Activated CD4-positive, alpha-beta T cell treated with anti-CD3 and anti-CD28 coated beads for 24 hours (primary cell): ENCODE measurements at places on chromosomes 4 and X.

DNA sequence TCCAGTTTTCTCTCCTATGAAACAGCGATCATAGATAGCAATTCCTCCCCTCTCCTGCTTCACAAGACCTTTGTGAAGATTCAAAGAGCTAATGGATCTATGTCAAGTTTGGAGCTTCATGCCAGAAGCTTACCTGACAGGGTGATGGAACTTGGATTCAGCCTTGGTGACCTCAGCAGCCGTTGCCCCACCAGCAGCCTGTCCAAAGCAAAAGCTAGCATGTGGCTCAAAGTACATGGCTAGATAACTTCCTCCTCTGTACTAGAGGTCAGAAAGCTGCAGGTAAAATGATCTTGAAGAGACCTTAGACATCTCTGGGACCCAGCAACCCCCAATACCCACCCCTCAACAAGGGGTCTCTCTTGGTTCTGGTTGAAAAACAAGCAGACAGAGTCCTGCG, 1.8 kb downstream of the RIPPLY1 start:
- DNase-seq, result no peak

DNA sequence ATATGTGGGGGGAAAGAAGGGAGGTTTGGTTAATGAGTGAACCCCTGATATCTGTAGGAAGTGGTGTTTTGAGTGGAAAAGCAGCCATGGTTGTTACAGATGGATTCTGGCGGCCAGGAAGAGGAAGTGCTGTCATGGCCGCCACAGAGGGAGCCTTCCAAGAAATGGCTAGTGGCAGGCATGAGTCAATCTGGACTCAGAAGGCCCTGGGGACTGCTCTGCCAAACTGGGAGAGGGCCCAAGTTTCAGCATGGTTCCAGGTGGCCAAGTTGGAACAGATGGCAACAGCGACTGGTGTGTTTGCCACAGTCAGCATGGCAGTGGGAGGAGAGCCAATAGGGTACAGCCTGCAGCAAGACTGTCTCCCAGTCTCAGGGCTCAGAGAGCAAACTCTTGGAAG, 32.5 kb downstream of the ETDB start:
- DNase-seq, result no peak

GRCh38 chr4:1152290-1152689, 20.1 kb downstream of the SPON2 start:
- no peak for DNase-seq

DNA sequence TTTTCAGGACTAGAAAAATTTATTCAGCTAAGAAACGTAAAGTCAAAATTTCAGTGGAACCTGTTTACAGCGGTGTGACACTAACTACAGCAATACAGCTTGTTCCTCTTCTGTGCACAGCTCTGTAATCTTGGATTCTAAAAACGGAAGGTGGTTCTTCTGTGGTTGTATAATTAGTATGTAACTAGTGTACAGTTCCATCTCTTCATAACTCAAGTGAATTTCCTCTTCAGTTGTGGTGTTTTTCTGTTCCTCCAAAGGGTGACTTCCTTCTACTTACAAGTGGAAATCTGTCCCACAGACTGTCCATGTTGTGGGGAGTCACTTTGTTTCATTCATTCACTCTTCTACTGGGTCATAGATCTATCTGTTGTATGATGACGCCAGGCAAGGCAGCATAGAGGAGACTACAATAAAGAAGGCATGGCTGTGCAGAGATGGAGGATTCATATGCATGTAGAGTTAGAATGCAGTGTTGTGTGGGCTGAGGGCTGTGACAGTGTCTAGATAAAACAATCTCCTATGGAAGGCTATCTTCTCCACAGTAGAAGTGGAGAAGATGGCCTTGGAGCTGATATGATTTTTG, 5.4 kb downstream of the DAPP1 start:
- no peak for DNase-seq

- no peak for DNase-seq
These were observed 73.5 kb downstream of the WDR19 start for GRCh38 chr4:39255871-39256270.

- DNase-seq, result no peak
These were observed 51.8 kb downstream of the TASL start for GRCh38 chrX:30525732-30526131.

- no peak for DNase-seq
These were observed 116.4 kb upstream of the LSM6 start for GRCh38 chr4:146059151-146059550.

- DNase-seq, result no peak
These were observed 315.3 kb upstream of the HS3ST1 start for GRCh38 chr4:11743976-11744375.

GRCh38 chrX:131955099-131955777, 67.9 kb upstream of the STK26 start:
- no peak for DNase-seq

GRCh38 chr4:123787512-123788080, 391.0 kb downstream of the SPRY1 start:
- no peak for DNase-seq

- DNase-seq, result no peak
These were observed at the start of gene TLR3 for GRCh38 chr4:186068581-186069348. Gene TLR3 (plus strand): TSS chr4:186069156. CDS start chr4:186076620, 7,464 bp downstream.

DNA sequence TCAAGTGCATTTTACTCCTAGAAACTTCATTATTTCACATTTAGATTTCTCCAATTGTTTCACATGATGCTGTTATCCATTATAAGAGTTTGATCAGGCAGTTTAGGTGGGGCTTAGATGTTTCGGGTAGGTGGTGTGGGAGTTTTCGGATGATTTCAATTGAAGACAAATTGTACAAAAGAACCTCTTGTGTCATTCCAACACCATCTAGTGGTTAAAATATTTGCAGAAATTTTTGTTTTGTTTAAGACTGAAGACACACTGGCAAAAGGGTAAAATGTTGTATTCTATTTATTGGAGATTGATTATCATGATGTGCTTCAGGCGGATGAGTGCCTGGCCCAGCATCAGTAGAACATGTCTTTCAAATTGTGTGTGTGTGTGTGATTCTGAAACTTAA, 212.7 kb downstream of the SH3BGRL start:
- DNase-seq, result no peak

DNA sequence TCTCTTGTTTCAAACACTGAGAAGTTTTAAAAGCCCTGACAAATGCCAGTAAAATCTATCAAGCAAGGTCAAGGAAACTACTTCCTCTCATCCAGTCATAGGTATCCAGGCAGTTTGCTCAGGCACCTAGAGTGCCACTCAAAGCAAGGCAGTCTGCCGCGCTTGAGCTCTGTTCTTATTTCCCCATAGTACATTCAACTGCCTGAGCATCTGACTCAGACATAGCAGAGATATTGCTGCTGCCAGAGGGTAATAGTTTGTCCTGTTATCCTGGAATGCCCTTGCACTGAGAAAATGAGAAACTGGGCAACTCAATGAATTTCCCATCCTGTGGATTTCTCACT, 16.1 kb upstream of the ATP8A1 start:
- DNase-seq, result no peak

- no peak for DNase-seq
These were observed 564.4 kb downstream of the GALNTL6 start for GRCh38 chr4:172377486-172378140.

GRCh38 chr4:119794113-119794512, 165.5 kb upstream of the PDE5A start:
- DNase-seq, result no peak

DNA sequence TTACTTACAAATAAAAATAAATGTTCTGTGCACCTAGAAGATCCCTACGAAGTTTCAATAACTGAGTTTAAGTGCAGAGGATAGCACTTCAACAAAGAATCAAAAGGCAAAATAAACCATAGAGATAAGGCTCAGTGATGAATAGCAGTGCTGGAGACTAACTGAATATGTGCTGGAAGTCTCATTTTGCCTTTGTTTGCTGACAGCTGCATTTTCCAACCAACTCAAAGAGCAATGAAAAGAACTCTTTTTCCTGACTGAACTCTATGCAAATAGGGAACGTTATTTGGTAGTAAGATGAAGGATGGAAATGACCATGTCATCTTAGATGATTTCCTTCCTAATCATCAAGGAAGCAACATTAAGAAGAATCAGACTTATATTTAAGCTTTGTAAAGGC, 32.7 kb upstream of the ADH7 start:
- no peak for DNase-seq

- no peak for DNase-seq
These were observed 298.5 kb upstream of the AADAT start for GRCh38 chr4:170388255-170388654.

- no peak for DNase-seq
These were observed 5.7 kb downstream of the TCEAL3 start for GRCh38 chrX:103613362-103613890.

- DNase-seq, result peak; percentile 30
These were observed at the start of gene ITM2A for GRCh38 chrX:79366873-79367749. Gene ITM2A (minus strand): TSS chrX:79367334. CDS start chrX:79367215, 119 bp downstream.

GRCh38 chrX:46912098-46912602, at the start of gene JADE3:
Gene JADE3 (plus strand): TSS chrX:46912421. CDS start chrX:46984895, 72,474 bp downstream.
- DNase-seq, result no peak

GRCh38 chrX:24216037-24216436, 66.5 kb downstream of the ZFX start:
- no peak for DNase-seq

GRCh38 chr4:158796370-158797140, 27.7 kb downstream of the FNIP2 start:
- no peak for DNase-seq
